HFFc6 (cell line): ENCODE measurements at places on chromosomes 12 and 14.

GRCh38 chr14:104582662-104583061 is 3.1 kb downstream of the C14orf180 start:
- DNase-seq: no peak

DNA sequence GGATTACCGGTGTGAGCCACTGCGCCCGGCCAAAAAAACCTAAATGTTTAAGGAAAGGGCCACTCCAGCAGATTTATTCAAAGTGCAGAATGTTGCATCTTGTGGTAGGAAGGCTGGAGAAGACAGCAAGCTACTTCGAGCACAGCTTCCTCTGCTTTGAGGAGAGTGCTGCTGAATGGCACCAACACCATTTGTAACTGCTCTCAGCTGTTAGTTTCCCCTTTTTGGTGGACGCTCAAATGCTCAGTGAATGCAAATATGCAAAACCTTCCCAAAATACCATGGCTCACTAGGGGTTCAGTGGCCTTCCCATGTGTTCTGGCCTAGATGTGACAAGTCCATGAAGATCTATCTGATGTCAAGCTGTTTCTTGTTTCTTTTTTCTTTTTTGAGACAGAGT is 2.9 kb upstream of the TDRD9 start:
- no peak for DNase-seq

DNA sequence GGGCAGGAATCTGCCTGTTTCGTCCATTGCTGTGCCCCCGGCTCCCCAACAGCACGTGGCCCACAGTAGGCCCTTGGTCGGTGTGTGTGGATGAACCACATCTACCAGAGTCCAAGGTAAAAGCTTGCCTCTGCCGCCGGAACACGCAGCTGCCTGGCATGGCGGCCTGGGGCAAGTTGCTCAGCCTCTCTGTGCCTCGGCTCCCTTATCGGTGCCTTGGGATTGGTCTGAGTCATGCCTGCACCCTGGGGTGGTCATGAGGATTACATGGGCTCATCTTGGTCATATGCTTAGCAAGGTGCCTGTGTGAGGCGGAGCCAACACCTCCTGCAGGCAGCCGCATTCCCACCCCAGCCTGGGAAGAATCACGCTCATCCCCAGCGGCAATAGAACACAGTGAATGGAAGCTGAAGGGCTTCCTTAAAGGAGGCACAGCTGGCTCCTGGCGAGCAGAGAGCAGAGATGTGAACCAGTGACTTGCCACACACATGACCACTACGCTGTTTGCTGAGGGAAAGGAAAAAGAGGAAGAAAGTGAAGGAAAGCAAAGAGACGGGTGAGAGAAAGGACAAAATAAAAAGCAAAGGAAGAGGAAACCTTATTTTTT is 5.5 kb upstream of the SCARB1 start:
- no peak for DNase-seq

DNA sequence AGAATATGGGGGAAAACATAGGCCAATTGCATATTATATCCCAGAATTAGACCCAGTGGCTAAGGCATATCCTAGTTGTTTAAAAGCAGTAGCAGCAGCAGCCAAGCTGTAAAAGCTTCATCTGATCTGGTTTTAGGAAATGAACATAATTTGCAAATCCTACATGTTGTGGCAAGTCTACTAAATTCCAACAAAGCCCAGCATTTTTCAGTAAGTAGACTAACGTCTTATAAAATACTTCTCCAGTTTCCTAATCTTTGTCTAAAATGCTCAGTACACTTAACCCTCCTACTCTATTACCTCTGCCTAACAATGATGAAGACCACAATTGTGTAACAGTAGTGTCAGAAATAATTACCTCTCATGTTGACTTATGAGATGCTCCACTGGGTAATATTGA is 70.9 kb upstream of the RERGL start:
- DNase-seq: no peak

DNA sequence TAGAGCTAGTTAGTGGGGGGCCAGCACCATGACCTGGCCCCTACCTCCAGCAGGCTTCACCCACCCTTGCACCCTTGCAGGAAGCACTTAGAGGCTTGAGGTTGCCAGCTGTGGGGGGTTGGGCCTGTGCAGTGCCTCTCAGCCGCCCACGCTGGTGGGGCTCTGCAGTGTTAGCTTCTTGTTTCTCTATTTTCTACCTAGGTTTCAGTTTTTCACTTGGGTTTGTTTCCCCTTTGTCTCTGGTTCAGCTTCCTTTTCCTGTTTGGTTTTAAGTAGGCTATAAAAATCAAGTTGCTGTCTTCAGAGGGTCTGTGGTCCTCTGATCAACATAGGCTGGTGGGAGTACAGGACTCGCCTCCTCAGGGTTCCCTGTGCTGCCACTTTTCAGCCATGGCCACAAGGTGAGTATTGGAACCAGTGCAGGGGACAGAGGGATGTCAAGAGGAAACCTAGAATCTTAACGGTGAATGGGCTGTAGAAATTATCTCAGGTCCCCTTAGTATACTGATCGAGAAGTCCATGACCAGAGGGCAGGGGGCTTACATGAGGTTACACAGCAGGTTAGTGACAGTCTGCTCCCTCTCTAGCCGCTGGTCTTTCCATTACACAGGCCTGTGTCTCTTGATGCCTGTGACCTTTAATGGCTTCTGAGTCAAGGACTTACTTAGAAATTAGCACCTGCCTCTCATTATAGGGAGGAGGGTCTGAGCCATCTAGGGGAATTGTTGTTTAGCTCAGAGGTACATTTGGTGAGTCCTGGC is at the start of gene EVL:
TSS of gene EVL (plus strand) at position 312 of the 761 bp plus-strand sequence. CDS start at position 391, 79 bp downstream.
- DNase-seq: no peak
